T follicular helper cell (primary cell): ENCODE measurements at places on chromosomes 2 and 18.

GRCh38 chr2:134549104-134549503, 169.7 kb downstream of the TMEM163 start:
- no peak for DNase-seq

- DNase-seq: no peak
Measured at GRCh38 chr2:60534052-60534685, 19.3 kb downstream of the BCL11A start.

- DNase-seq: no peak
Measured at GRCh38 chr18:9839853-9840252, 45.9 kb upstream of the TXNDC2 start.

DNA sequence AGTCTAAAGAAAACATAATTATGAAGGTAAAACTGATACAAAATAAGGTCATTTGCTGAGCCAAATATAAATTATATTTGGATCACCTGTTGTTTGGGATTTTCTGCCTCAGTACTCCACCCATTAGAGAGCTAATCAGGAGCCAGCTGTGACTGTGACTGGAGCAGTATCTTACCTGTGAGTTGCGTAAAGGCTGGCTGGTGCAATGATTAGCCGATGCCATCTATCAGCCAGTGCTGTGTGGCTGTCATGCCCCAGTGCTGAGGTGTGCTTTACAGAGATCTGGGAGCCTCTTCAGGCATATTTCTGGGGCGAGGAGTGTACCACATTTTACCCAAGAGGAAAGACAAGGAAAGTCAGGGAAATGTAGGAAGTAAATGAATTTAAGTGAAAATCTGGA, 191.8 kb downstream of the LRRTM1 start:
- no peak for DNase-seq

GRCh38 chr18:10776493-10776892, 250.7 kb downstream of the NAPG start:
- no peak for DNase-seq

- DNase-seq: no peak
Measured at GRCh38 chr2:11097038-11097720, 58.1 kb upstream of the SLC66A3 start.

GRCh38 chr2:56630286-56630685, 446.5 kb downstream of the CCDC85A start:
- no peak for DNase-seq

GRCh38 chr2:236795169-236795860, 225.7 kb downstream of the ACKR3 start:
- no peak for DNase-seq

DNA sequence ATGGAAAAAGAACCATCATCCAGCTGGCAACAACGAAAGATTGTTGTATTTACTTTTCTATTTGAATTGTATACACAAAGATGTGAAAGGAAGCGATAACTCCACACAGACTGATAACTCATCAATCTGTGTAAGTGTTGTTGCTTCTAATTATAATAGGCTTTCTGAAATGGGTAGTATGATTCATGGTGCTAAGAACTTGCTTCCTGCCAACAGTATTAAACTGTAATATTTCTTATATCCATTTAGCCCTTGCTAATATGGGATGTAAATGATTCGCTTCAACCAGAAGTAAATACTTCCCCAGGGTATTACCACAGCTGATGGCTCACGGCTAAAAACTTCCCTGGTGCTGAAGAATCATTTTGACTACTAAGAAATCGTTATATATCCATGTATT, 70.2 kb downstream of the TMEM163 start:
- no peak for DNase-seq

- no peak for DNase-seq
Measured at GRCh38 chr2:451495-451894, 163.6 kb upstream of the ALKAL2 start.

- no peak for DNase-seq
Measured at GRCh38 chr2:12895017-12895416, 178.3 kb downstream of the TRIB2 start.

- DNase-seq: no peak
Measured at GRCh38 chr2:96305979-96306308, 598 bp upstream of the SNRNP200 start.

DNA sequence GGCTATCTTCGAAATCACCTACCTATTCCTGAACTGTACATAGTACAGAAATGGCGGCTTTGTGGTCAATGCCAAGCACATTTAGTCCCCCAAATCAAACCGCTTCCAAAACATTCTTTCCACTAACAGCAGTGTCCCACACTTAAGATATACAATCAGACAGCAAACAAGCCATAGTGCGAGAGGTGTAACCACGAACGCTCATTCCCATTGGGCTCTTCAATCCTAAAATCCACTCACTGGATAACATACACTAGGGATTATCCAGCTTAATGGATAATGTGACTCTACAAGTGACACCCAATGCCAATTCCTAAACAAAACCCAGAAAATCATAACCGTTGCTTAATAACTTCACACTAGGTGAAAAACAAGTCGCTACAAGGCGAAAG, 2.0 kb downstream of the XPO1 start:
- DNase-seq: no peak

- DNase-seq: no peak
Measured at GRCh38 chr2:33526132-33526531, 49.7 kb downstream of the RASGRP3 start.

- DNase-seq: no peak
Measured at GRCh38 chr2:120948662-120949011, 213.0 kb downstream of the GLI2 start.

- no peak for DNase-seq
Measured at GRCh38 chr2:73841912-73842738, 13.4 kb downstream of the STAMBP start.

DNA sequence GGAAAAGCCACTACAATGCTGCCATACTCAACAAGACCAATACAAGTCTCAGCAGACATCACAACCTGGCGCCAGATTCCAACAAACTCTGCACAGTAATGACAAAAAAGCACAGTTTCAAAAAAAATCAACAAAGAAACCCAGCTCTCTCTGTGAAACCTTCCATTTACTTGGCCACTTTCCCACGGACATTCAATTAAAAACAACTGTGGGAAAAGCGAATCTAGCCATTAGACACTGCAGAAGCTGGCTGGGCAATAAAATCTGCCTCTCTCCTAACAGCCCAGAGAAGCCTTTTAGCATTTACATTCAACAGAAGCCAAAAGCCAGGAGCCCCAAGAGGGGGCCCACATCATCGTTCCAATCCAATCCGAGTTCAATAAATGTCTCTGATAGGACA, 128.9 kb downstream of the HDAC4 start:
- DNase-seq: no peak

DNA sequence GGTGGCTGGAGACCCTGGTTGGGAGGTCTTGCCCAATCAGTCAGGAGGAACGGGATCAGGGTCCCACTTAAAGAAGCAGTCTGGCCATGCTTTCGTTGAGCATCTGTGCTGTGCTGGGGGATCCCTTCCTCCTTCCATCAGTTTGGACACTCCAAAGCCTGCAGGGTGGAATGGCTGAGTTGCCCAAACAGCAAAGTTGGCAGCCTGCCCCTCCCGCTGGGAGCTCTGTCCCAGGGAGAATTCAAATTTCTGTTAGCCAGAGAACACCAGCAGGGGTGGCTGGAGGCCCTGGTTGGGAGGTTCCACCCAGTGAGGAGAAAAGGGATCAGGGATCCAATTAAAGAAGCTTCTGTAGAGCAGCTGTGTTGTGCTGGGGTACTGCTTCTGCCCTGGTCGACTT, 96.9 kb upstream of the CTAGE1 start:
- DNase-seq: no peak

DNA sequence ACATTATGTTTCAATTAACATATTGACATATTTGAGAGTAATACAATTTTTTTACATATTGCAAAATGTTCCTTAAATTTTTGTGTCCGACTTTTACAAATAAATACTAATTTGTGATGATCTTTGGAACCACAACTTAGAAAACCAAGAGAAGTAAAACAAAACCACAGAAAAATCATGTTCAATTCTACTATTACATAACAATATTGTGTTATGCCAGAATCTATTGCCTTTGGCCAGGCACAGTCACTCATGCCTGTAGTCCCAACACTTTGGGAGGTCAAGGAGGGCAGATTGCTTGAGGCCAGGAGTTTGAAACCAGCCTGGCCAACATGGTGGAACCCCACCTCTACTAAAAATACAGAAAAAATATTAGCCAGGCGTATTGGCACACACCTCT, 92.8 kb upstream of the APCDD1 start:
- DNase-seq: no peak

- no peak for DNase-seq
Measured at GRCh38 chr2:176793792-176794191, 418.8 kb upstream of the HNRNPA3 start.

DNA sequence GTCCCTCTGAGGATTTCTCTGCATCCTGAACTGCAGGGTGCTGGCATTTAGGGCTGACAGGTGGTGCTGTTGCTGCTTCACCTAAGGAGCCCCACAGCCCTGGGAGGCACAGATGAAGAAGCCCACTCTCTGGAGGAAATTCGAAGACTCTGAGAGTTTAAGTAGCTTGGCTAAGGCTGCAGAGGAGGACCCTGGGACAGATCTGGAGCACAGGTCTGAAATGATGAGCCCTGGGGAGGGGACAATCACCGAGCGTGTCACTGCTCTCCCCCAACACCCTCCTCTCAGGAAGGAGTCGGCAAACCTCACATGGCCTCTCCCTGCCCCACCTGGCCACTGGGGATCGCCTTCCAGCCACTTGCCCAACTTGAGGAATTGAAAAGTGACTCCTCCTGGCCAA, 18.6 kb downstream of the CYP27C1 start:
- DNase-seq: no peak

GRCh38 chr2:75025633-75026380, 67.4 kb downstream of the POLE4 start:
- no peak for DNase-seq

GRCh38 chr2:181190711-181191110, 210.3 kb downstream of the UBE2E3 start:
- DNase-seq: no peak

DNA sequence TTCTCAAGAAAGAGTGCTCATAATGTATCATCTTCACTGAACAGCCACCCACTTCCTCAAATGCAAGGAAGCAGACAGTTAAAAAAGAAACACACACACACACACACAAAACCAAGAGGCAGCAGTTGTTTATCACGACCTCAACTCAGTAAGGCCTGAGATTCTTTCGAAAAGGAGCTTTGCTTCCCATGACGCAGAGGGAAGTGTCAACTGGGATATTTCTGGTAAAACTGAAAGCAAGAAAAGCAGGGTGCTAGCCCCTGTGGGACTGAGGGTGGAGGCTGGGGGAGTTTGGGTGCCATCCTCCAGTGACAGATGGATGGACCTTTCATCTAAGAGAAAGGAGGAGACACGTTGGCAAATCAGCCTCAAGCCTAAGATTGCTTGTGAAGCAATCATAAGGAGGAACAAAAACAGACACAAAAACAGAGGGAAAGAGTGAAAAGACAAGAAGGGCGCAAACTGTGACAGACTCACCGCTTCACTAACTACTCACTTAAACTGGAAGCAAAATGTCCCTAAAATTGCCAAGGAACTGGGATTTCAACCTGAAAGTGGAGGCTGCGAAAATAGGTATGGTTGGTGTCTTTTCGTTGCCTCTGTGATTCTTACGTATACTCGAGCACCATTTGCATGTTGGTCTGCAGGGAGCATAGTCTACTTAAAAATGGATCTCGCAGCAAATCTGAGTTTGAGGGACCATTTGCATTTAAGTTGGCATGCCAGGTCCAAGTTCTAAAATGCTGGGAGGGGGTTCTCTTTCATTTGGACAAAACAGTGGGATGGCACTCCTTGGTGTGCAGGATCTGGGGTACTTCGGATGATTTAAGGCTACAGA, at the start of gene ARHGAP25:
ARHGAP25 (plus strand) TSS at position 124 of the 838 bp plus-strand sequence; CDS start at position 513, 389 bp downstream.
- DNase-seq: no peak

DNA sequence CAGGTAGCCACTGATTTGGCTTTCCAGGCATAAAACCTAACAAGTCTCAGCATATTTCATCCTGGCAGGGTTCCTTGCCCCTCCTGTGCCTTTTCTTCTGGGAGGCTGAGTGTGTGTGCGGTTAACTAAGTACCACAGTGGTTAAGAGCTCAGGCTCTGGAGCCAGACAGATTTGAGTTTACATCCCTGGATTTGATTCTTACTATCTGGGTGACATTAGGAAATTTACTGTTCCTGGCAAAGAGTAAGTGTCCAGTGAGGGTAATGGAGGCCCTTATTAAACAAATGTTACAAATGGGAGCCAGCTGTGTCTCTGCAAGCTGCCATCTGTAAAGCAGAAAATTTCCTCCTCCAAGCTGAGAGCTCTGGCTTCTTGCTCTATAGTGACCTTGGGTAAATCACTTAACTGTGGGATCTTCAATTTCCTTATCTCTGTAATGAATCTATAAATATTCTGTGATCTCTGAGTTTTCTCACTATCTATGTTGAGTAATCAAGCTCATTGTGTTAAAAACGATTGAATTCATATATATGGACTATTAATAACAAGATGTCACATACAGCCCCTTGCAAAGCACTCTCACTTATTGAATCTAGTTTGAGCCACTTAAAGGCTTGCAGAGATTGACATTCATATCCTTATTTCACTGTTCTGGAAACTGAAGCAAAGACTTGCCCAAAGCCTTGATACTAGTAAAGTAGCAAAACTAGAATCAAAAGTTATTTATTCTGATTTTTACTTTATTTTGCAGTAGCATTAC, 6.5 kb upstream of the COBLL1 start:
- DNase-seq: no peak

DNA sequence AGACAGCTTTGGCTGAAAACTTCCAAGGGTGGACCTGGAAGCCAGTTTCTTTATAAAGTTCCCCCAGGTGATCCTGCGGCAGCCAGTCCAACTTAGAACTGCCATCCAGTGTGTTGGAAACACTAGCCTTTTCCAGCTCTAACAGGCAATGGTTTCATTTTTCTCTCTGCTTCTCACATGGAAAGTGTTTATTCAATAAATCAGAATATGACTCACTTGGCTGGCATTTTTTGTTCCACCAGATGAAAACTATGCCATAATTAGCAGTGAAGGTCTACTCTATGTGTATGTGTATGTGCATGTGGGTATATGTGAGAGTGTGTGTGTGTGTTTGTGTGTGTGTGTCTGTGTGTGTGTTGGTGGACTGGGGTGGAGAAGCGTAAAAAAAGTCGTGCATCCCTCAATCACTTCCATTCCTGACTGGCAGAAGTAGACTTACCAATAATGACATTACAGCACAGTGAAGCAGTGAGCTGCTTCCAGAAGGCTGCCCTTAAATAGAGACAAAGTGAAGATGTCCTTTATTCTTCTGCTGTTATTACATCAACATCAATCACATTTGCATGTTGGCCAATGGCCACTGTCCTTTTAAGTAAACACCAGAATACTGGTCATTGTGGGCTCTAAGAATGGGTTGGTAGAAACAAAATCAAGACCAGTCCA, 90.9 kb upstream of the SETBP1 start:
- no peak for DNase-seq

DNA sequence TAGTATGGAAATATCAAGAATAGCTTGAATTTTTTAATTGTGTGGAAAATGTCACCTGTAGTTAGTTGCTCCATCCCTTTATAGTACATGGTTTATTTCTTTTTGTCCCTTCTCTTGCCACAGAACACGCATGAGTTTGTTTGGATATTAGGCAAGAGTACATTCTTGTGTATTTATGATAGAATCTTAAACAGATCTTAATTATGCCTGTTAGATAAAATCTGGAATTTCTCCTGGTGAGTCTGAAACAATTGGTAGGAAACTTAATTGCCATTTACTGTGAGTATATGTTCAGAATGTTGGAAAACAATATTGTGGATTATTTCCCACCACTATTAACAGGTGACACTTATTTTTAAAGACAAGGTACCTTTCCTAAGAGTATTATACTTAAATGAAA, 30.2 kb upstream of the CABYR start:
- no peak for DNase-seq

GRCh38 chr2:19845323-19845920, 56.4 kb downstream of the TTC32 start:
- no peak for DNase-seq

GRCh38 chr2:239654266-239654665, 253.4 kb upstream of the HDAC4 start:
- no peak for DNase-seq

- DNase-seq: no peak
Measured at GRCh38 chr2:113183703-113184102, 9.9 kb downstream of the PSD4 start.
